GM18507 (cell line): ENCODE measurements at places on chromosomes 7 and 10.

GRCh38 chr7:79454361-79454960 is 994 bp upstream of the MAGI2 start:
- no peak for DNase-seq

DNA sequence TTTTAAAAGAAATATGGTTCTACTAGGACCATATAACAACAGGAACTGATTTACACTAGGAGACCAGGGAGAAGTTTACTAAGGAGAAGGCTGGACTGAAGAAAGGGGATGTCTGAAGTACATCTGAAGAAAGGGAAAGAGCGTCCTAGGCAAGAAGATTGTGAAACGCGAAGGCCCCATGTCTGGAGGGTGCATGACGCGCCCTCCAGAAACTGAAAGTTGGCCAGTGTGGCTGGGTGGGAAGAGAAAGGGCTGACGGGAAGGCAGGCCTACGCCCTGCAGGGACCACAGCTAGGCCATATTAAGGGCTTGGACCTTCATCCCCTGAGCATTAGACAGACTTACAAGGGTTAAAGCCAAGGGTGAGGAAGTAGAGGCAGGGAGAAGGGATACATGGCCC is 158.0 kb downstream of the TRIL start:
- DNase-seq, result no peak

DNA sequence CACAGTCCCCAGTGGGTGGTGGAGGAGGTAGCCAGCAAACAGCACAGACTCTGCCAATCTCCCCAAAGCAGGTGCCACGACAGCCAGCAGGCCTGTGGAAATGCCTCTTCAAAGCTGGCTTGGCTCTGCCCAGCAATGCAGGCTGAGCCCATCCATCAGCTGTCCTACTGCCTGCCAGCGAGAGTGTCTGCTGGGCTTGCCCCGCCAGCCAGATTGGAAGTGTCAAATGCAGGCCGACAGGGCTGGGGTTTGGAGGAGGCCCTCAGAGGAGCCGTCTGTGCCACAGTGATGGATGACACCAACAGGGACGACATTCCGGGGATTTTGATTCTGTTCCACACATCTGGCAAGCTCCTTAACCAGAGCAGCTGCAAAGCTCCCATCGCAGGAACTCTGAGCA is 16.7 kb downstream of the HABP2 start:
- DNase-seq, result no peak

- DNase-seq, result no peak
These were observed 920.1 kb upstream of the AUTS2 start for GRCh38 chr7:68678196-68678595.

- DNase-seq, result no peak
These were observed 155.6 kb downstream of the SH3PXD2A start for GRCh38 chr10:103699611-103700435.

DNA sequence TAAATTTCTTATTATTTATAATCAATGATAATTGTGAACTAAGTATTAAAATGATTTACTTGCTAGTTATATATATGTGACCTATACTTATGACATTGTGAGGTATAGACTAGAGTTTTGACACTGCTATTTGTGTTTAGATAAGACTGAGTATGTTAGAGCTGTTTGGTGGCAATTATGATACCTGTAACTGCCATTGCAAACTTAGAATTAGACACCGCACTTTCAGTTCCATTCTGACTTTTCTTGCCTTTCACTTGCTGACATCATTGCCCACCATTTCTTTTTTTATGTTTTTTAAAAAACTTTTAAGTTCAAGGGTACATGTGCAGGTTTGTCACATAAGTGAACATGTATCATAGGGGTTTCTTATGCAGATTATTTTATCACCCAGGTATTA is 214.5 kb downstream of the MBL2 start:
- DNase-seq, result no peak

DNA sequence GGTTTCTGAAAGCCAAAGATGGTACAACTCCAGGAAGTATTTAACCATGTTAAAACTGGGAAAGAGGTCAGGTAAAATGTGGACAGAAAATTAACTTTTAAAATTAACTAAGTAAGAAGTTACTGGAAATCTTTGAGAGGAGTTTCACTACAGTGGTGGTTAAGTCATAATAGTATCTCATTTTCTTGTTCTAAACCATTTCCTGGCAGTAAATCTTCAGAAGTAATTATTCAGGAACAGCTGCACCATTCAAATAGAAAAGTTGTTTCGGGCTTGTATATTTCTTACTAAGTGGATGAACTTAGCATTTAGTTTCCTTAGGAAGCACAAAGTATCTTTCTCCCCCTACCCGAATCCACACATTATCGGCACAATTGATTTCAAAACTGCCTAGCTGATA is 27.1 kb downstream of the COPG2 start:
- DNase-seq, result no peak

- DNase-seq, result no peak
These were observed 10.8 kb downstream of the TMEM196 start for GRCh38 chr7:19762631-19763030.

DNA sequence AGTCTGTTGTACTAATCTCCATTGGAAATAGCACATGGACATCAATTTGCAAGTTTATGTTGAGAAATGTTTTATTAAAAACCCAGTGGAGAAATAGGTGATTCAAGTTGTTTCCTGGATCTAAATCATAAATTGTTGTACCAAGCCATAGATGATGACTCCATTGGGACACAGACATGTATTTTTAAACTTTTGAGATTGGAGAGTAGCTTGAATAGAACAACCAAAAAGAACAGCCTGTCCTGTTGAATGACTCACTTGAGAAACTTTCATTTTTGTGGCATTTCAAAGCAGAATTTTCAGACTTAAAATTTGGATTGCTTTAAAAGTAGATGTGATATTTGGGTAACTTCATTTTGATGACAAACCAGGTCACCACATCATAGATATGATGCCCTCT is 197.5 kb downstream of the GPAM start:
- DNase-seq, result no peak

- DNase-seq, result no peak
These were observed 57.5 kb upstream of the SHH start for GRCh38 chr7:155869784-155870076.

GRCh38 chr10:6401558-6402348 is 178.3 kb downstream of the PRKCQ start:
- peak; percentile 60 for DNase-seq

- no peak for DNase-seq
These were observed 75.5 kb downstream of the COPG2 start for GRCh38 chr7:130593033-130593432.

DNA sequence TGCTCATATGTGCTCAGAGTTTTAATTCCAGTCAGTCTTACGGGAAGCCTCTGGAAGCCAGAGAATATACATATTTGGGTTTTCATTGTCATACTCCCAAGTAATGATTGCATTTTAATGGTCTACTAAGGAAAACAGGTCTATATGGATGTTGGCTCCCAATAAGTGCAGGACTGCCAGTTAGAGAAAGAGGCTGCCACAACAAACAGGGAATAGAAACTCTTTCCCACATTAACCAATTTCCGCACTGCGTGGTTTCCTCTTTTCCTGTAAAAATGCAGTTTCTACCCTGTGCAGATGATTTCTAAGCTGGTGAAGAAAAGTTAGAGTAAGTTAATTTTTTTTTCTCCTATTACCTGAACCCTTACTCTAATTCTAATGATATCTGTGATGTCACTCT is 78.2 kb downstream of the CCSER2 start:
- DNase-seq, result no peak

DNA sequence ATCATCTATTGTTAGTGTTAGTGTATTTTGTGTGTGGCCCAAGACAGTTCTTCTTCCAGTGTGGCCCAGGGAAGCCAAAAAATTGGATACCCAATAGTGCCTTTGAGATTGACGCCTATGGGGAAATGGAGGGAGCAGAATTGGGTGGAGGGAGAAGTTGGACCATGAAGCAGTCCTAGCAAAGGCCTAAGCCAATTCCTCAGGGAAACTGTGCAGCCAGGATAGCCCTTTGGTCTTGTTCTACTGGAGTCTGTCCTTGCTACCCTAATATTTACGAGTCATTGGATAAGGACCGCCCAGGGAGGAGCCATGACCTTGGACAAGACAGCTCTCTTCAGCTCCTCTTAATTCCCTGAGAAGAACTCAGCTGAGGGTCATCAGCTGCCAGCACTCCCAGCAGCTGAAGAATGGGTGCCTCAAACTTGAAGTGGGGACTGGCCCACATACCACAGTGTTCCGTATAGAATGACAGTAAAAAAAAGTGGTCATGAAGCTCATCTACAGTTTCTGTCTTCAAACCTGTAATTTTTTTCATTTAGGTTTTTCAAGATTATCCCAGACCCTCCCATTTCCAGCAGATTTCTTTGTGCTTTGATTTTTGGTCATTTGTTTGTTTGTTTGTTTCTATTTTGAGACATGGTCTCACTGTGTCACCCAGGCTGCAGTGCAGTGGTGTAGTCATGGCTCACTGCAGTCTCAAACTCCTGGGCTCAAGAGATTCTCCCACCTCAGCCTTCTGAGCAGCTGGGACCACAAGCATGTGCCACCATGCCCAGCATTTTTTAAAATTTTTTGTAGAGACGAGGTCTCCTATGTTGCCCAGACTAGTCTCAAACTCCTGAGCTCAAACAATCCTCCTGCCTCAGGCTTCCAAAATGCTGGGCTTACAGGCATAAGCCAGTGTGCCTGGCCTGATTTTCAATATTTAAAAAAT is 81.2 kb downstream of the C1GALT1 start:
- no peak for DNase-seq

- DNase-seq, result no peak
These were observed 212.2 kb downstream of the BMPER start for GRCh38 chr7:34117573-34117972.

DNA sequence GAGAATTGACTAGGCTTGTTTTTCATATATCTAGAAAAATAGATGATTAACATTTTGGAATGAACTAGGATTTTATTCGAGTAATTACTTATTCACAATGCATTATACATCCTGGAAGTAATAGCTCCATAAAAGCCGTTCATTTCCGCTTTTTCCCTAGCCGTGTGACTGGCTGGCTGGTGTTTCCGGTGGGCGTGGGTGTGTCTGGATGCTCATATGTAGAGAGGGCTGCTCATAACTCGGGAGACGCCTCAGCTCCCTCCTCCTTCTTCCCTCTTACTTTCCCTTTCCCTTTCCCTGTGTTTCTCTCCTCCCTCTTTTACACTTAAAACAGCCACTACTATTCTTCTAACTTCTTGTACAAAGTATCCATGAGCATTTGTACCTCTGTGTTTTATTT is 187.7 kb upstream of the VSTM2A start:
- no peak for DNase-seq

GRCh38 chr10:103080891-103081581 is 112.0 kb downstream of the NT5C2 start:
- no peak for DNase-seq
